Hematopoietic multipotent progenitor cell treated with erythropoietin and hydrocortisone succinate and interleukin-3 and kit ligand, for 4 days (in vitro differentiated cells): ENCODE measurements at places on chromosomes 7 and 10.

DNA sequence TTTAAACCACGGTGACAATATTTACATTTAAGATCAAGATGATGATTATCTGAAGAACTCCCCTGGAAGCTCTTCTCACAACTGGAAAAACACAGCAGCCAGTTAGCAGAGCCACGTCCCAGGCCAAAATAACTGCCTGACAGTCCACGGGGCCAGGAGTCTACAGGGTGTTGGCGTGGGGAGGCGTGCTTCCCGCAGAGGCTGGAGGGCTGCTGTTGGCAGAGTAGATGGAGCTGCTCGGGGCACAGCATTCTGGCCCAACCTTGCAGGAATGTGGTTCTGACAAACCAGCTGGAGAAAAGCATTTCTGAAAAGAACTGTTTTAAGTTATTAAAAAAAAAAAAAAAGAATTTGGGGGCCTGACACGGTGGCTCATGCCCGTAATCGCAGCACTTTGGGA lies 177.9 kb downstream of the EBF3 start:
- no peak for DNase-seq

- DNase-seq: no peak
Measured at GRCh38 chr7:52980129-52980528, 55.3 kb upstream of the POM121L12 start.

DNA sequence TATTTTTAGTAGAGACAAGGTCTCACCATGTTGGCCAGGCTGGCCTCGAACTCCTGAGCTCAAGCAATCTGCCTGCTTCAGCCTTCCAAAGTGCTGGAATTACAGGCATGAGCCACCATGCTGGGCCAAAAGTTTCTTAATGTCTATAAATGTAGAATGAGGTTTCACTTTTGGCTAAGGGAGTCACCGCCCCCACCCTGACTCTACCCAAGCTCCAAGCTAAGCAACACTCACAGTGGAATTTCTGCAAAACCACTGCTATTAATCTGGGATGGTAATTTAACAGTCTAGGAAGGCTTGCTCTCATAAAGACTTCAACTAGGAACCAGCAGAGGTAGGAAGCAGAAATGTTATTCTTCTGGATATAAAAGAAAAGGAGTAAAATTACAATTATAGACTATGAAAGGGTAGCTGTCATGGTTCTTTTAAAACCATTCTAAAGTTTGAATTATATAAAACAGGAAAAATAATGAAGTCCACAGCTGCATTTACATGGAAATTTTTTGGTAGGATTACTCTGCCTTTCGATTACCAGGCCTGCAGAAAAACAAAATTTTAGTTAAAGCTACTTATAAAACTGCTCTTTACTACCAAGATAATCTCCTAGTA lies 211.6 kb downstream of the SFMBT2 start:
- DNase-seq: no peak

DNA sequence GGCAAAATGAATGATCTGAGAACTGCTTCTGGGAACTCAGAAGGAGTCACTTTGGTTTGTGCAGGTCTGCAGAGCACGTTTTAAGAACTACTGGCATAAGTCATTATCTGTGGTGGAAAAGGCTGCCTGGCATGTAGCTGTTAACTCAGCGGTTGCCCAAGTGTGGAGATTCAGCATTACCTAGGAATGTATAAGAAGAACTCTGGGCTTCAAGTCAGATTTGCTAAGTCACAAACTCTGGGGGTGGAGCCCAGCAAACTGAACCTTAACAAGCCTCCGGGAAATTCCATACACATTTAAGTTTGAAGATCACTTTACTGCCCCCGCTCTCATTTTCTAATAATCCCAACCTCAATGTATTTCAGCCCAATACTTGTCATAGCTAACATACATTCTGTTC lies 31.1 kb downstream of the PLXDC2 start:
- DNase-seq: no peak

DNA sequence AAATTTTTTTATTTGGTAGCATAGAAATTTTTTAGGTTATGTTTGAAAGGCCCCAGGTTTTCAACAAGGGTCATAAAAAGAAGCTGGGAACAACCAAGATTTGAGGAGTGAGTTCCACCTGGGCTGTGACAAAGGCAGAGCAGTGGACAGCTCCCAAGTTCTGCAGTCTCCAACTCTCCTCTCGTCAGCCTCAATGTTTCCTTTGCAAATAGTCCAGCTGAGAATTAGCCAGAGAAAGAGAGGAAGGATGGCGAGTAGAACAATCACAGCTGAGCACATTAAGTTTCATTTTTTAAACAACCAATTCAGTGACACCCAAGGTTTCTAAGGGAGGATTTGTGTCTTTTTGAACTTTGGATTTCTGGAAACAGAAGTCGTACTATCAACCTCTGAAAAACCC lies 143.2 kb downstream of the NRCAM start:
- no peak for DNase-seq

DNA sequence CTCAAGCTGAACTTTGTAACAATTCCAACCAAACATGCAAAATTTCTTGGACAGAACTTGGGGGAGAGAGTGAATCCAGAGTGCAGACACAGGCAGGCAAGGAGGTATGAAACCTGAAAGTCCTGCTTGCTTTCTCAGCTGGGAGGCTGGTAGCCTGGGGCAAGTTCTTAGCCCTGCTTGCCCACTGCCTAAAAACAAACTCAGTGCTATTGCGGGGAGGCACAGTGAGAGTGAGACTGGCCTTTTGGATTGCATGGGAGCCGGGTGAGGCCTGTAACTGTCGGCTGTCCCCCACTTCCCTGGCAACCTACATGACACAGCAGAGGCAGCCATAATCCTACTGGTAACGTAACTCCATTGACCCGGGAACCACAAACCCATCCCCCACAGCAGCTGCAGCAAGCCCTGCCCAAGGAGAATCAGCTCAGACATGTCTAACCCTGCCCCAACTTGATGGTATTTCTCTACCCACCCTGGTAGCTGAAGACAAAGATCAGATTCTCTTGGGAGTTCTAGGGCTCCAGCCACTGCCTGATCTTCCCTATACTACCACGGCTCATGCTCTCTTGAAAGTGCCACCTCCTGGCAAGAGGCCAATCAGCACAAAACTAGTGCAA lies 663.6 kb downstream of the GRM8 start:
- no peak for DNase-seq

- DNase-seq: no peak
Measured at GRCh38 chr7:97576043-97576442, 155.8 kb upstream of the TAC1 start.

DNA sequence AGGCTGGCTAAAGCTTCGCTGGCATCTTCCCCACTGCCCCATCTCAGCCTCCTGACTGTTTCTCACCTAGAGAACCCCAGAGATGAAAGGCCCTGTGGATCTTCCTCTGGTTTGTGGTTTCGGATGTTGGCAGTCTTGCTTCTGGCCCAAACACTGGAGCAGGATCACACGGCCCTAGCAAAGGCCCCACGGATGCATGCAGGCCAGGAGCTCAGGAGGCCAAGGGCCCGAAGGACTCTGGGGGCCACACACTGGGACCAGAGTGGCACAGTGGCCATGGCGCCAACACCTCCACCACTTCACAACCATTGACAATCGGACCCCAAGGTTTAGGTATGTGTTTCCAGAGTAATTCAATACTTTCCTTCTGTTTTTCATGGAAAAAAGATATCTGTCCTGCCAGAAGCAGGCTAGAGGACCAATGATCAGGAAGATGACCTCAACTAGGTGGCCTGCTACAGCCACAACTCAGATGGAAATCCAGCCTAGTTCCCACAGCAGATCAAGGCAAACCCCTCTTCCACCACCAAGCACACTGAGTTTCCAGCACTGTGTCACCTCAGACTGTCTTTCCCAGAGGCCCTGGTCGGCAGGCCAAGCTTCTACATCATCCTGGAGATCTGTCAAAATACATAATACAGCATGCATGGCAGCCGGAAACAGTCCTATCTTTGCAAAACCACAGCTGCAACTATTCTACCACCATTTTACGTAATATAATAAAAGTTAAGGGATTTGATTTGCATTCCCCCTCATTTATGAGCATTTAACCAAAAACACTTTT lies 53.0 kb downstream of the CTBP2 start:
- DNase-seq: no peak
